ENCODE measurements at places on chromosomes 11 and 22. TPM values are rescaled to one million over a fixed set of nuclear protein-coding genes. Genes with fewer than 3 reads are reported as not detected.
A peak's percentile ranks its signal among the peaks of the same experiment; 100 is the strongest.

GRCh38 chr22:21702700-21703683, 32.6 kb downstream of the YPEL1 start:
- H3K4me1 ChIP-seq = peaks cover 4% of the 10 kb centered on the region
- peak overlapping the region; percentile 85 for H3K27ac ChIP-seq
- H3K27me3 ChIP-seq = no peaks in the 10 kb centered on the region
- H3K36me3 ChIP-seq = no peaks in the 10 kb centered on the region
- DNase-seq = no peak
- peak overlapping the region; percentile 31 for H3K4me3 ChIP-seq

GRCh38 chr11:112163875-112164685, at the start of gene IL18:
TSS of gene IL18 (minus strand) at chr11:112164094. CDS start at chr11:112155053, 9,041 bp downstream.
- H3K4me3 ChIP-seq = no peak within 1 kb of the TSS
- H3K27me3 ChIP-seq = peaks cover 30% of the 10 kb centered on the region
- peaks cover 13% of the 10 kb centered on the region for H3K36me3 ChIP-seq

DNA sequence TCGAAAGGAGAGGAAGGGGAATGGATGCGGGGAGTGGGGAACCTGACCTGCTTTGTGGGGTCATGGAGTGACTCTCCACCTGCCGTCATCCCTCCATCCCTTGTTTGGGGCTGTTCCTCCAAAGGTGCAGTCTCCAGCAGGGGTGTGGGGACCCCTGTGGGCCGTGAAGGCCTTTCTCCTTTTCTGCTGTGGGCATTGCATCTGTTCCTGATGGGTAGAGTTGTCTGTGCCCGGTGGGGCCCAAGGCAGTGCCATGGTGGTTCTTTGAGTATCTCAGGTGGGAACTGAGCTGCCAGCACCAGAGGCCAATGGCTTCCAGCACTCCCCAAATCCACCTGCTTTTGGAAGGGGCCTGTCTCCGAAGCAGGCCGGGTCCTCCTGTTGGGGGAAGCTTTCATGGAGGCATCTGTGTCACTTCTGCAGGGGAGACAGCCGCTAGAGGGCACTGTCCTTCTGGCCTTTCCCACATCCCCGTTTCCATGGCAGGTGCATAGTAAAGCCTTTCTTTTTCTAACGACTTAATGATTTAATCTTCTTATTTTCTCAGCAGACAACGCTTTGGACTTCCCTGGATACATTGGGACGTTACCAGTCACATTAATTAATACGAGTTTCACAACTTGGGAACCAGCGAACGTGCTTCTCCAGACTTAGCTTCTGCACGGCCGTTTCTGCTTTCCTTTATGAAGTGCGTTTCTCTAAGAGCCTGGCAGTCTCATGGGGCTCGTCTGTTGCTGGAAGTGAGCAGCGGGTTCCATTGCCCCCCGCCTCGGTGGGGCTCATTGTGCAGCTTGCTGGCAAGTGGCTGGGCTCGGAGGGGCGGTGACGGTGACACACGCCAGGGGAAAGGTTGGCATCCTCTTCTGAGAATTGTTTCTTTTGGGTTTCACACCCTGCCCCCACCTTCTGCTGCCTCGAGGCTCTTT, 57.1 kb downstream of the PARVB start:
- no peaks in the 10 kb centered on the region for H3K27me3 ChIP-seq
- peaks cover 4% of the 10 kb centered on the region for H3K36me3 ChIP-seq
- H3K4me3 ChIP-seq = no peak overlapping the region

- no peak overlapping the region for H3K4me3 ChIP-seq
- peaks cover 2% of the 10 kb centered on the region for H3K36me3 ChIP-seq
- no peak for DNase-seq
- no peaks in the 10 kb centered on the region for H3K4me1 ChIP-seq
- no peak overlapping the region for H3K27ac ChIP-seq
- peaks cover 15% of the 10 kb centered on the region for H3K27me3 ChIP-seq
Measured at GRCh38 chr11:94705419-94705818, 62.7 kb upstream of the AMOTL1 start.

- H3K4me3 ChIP-seq = no peak overlapping the region
- DNase-seq = no peak
- H3K27me3 ChIP-seq = no peaks in the 10 kb centered on the region
- H3K27ac ChIP-seq = no peak overlapping the region
- H3K4me1 ChIP-seq = peaks cover 11% of the 10 kb centered on the region
- H3K36me3 ChIP-seq = peaks cover 3% of the 10 kb centered on the region
Measured at GRCh38 chr11:134261626-134262488, 8.5 kb downstream of the ACAD8 start.

DNA sequence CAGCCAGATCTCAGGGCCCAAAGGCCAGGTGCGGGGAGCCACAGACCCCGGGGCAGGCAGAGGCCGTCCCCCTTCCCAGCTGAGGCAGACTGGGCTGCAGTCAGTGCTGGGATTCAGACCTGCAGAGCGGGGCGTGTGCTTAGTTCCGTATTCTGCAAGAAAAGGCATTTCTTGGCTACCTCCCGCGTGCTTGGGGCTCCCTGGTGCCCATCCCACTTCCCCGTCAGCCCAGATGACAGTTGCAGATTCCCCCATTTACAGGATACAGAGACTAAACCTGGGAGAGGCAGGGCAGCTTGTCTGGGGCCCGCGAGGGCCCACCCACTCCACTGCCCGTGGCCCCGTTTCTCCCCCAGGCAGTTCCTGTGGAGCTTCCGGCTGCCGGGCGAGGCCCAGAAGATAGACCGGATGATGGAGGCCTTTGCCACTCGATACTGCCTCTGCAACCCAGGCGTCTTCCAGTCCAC, 18.3 kb downstream of the CYTH4 start:
- H3K4me3 ChIP-seq = peak overlapping the region; percentile 82
- H3K4me1 ChIP-seq = peaks cover 44% of the 10 kb centered on the region
- H3K36me3 ChIP-seq = peaks cover 5% of the 10 kb centered on the region
- peak overlapping the region; percentile 96 for H3K27ac ChIP-seq
- no peaks in the 10 kb centered on the region for H3K27me3 ChIP-seq

- peaks cover 3% of the 10 kb centered on the region for H3K36me3 ChIP-seq
- H3K27me3 ChIP-seq = peaks cover 42% of the 10 kb centered on the region
- H3K4me3 ChIP-seq = peak overlapping the region; percentile 61
- no peak for DNase-seq
Measured at GRCh38 chr22:45975164-45976161, 1.5 kb downstream of the WNT7B start.

DNA sequence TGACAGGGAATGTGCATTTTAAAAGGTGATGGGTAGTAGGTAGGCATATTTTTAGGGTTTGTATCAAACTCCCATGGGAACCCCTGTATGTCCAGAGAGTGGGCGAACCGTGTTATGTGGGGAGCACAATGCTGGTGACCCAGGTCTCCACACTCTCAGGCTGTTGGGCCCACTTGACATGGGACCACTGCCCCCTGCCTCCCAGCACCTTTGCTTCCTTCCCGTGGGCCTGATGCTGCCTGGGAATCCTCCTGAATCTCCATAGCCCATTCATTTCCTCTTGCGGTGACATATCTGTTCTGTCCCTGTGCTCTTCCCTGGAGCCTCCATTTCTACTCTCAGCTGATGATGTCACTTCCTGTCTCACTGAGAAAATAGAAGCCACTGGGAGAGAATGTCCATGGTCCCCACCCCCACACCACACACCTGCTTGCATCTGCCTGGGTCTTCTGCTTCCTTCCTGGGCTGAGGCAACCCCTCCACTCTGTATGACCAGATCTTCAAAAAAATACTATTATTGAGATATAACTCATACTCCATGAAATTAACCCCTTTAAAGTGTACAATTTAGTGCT, 55.8 kb upstream of the THY1 start:
- peaks cover 72% of the 10 kb centered on the region for H3K27me3 ChIP-seq
- no peak for DNase-seq
- no peak overlapping the region for H3K27ac ChIP-seq
- H3K4me1 ChIP-seq = peaks cover 11% of the 10 kb centered on the region
- H3K4me3 ChIP-seq = no peak overlapping the region

DNA sequence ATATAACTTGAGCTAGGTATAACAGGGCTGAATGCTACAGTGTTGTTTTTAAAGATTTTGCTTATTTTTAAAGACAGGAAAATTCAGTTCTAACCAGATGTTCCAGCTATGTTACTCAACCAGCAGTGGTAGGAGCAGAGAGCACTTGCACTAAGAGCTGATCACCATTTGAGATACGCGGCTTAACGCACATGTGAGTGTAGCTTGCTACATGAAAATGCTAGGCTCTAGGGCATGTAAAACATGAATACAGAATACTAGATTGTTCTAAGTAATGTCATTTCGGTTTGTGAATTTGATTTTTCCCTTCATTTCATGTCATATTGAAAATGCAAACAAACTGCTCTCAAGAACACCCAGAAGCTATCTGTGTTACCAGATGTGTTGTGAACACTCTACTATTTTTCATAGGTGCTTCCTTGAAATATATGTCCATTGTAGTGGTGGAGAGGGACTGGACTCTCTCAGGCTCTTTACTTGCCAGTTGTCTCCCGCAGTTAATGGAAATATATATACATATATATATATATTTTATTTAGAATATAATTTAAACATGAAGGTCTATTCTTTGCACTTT, 10.8 kb upstream of the TECTA start:
- H3K36me3 ChIP-seq = peaks cover 10% of the 10 kb centered on the region
- peaks cover 12% of the 10 kb centered on the region for H3K4me1 ChIP-seq
- H3K4me3 ChIP-seq = no peak overlapping the region
- DNase-seq = no peak

- no peaks in the 10 kb centered on the region for H3K36me3 ChIP-seq
- H3K4me1 ChIP-seq = no peaks in the 10 kb centered on the region
- no peak for DNase-seq
- peaks cover 41% of the 10 kb centered on the region for H3K27me3 ChIP-seq
Measured at GRCh38 chr11:130831506-130831905, 84.8 kb downstream of the SNX19 start.

GRCh38 chr11:113977071-113977490, 2.2 kb downstream of the HTR3A start:
- no peak for DNase-seq
- peaks cover 54% of the 10 kb centered on the region for H3K27me3 ChIP-seq
- H3K36me3 ChIP-seq = peaks cover 2% of the 10 kb centered on the region
- peaks cover 3% of the 10 kb centered on the region for H3K4me1 ChIP-seq
- no peak overlapping the region for H3K27ac ChIP-seq
- no peak overlapping the region for H3K4me3 ChIP-seq

- H3K4me3 ChIP-seq = no peak overlapping the region
- no peaks in the 10 kb centered on the region for H3K36me3 ChIP-seq
- no peak overlapping the region for H3K27ac ChIP-seq
- peak; percentile 44 for DNase-seq
Measured at GRCh38 chr11:68383976-68384501, 71.6 kb downstream of the LRP5 start.

DNA sequence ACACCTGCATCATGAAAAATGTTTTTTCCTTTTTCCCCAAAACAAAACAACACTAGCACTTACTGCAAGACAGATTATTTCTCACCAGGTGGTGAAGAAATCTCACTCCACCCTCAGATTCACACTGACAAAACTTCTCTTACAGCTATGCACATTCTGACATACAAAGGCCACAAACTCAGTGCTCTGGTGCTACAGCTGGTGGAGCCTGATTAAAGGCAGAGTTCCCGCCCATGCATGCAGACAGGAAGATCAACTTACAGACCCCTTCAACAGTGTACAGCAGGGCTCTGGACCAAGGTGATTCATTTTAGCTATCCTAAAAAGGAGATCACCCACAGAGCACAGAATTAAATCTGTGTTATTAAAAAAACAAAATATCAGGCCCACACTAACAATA, 112.6 kb downstream of the CADM1 start:
- peaks cover 14% of the 10 kb centered on the region for H3K27me3 ChIP-seq
- no peak for DNase-seq
- H3K36me3 ChIP-seq = no peaks in the 10 kb centered on the region
- H3K4me3 ChIP-seq = no peak overlapping the region
- no peaks in the 10 kb centered on the region for H3K4me1 ChIP-seq
- H3K27ac ChIP-seq = no peak overlapping the region

- H3K4me1 ChIP-seq = no peaks in the 10 kb centered on the region
- H3K36me3 ChIP-seq = no peaks in the 10 kb centered on the region
- no peaks in the 10 kb centered on the region for H3K27me3 ChIP-seq
- DNase-seq = no peak
Measured at GRCh38 chr11:84215672-84216071, 929.5 kb upstream of the CCDC90B start.

GRCh38 chr22:49929211-49929979, 11.0 kb downstream of the CRELD2 start:
- H3K27ac ChIP-seq = no peak overlapping the region
- H3K27me3 ChIP-seq = no peaks in the 10 kb centered on the region
- peak; percentile 88 for DNase-seq
- H3K4me3 ChIP-seq = no peak overlapping the region
- peaks cover 3% of the 10 kb centered on the region for H3K36me3 ChIP-seq
- H3K4me1 ChIP-seq = peaks cover 31% of the 10 kb centered on the region

DNA sequence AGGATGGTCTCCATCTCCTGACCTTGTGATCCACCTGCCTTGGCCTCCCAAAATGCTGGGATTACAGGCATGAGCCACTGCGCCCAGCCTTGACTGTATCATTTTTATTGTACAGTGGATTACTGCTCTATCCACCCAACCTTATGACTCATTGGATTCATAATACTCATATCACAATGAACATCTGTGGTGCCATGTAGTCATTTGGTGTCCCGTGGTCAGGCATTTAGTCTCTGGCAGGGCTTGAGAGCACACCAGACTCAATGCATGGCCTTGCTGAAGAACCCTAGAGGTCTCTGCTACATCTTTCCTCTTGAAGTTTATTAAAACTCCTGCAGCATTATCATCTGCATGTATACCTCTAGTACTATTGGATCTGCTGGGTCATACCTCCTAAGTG, 98.0 kb upstream of the LDLRAD3 start:
- no peaks in the 10 kb centered on the region for H3K4me1 ChIP-seq
- peaks cover 2% of the 10 kb centered on the region for H3K36me3 ChIP-seq
- no peak overlapping the region for H3K27ac ChIP-seq
- H3K27me3 ChIP-seq = peaks cover 48% of the 10 kb centered on the region

- H3K4me1 ChIP-seq = peaks cover 43% of the 10 kb centered on the region
- DNase-seq = no peak
- no peaks in the 10 kb centered on the region for H3K36me3 ChIP-seq
- peaks cover 1% of the 10 kb centered on the region for H3K27me3 ChIP-seq
Measured at GRCh38 chr11:34251589-34251980, 106.2 kb downstream of the ABTB2 start.

- no peak overlapping the region for H3K27ac ChIP-seq
- no peaks in the 10 kb centered on the region for H3K36me3 ChIP-seq
- H3K4me1 ChIP-seq = peaks cover 13% of the 10 kb centered on the region
- no peak overlapping the region for H3K4me3 ChIP-seq
- DNase-seq = no peak
- no peaks in the 10 kb centered on the region for H3K27me3 ChIP-seq
Measured at GRCh38 chr22:30238136-30238535, 8.4 kb downstream of the LIF start.

MUC5AC gene
- total RNA-seq = not detected

APOBEC3G gene
- 21.5 TPM for total RNA-seq

FGF4 gene
- total RNA-seq = not detected

CDCA5 gene
- 0.90 TPM for total RNA-seq

PATE1 gene
- total RNA-seq = not detected

PRG3 gene
- not detected for total RNA-seq

RAB3IL1 gene
- total RNA-seq = not detected

ALKBH3 gene
- 28.8 TPM for total RNA-seq

ANKRD13D gene
- total RNA-seq = 220 TPM

SCN4B gene
- total RNA-seq = not detected

HTR3A gene
- total RNA-seq = not detected

CNGA4 gene
- total RNA-seq = 0.15 TPM
